ENCODE measurements at places on chromosomes 16 and 17.

DNA sequence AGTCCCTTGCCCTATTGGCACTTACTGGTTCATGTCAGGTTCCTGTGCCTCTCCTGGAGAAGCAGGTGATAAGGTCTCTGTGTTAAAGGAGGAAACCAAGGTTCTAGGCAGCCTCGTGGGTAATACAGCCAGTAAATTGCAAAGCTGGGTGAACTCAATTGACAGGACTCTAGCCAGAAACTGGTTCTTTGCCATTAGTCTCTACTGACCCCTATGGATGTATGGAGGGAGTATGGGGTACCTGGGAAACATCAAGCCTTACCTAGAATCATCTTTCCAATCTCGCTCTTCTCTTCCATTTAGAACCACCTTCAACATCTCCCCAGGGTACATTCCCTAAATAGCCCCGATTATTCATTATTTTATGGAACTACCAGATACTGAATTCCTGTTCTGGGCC is 169.3 kb downstream of the CDH13 start:
- H3K4me3 ChIP-seq: no peak overlapping the region
- DNase-seq: no peak
- H3K27me3 ChIP-seq: peaks cover 5% of the 10 kb centered on the region
- no peaks in the 10 kb centered on the region for H3K4me1 ChIP-seq
- no peak overlapping the region for H3K27ac ChIP-seq

GRCh38 chr16:23424292-23424958 is 28.6 kb downstream of the COG7 start:
- DNase-seq: peak; percentile 84
- no peaks in the 10 kb centered on the region for H3K36me3 ChIP-seq
- peaks cover 19% of the 10 kb centered on the region for H3K4me1 ChIP-seq
- no peak overlapping the region for H3K4me3 ChIP-seq
- H3K27ac ChIP-seq: peak overlapping the region; percentile 98
- no peaks in the 10 kb centered on the region for H3K27me3 ChIP-seq

DNA sequence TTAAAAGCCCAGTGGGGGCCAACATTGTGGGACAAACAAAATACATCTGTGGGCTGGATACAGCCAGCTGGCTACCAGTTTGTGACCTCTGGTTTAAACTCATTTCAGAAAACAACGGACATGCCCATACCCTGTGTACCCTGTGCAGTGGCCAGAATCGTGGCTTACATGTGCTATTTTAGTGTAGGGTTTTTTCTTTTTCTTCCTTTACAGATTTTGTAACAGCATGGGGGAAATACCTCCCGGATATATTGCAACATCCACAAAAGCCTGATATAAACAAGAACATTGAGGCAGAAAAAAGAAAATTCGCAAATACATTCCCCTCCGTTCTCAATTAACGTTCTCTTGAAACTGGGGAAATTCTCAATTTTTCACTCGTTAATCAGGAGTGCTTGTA is 7.3 kb downstream of the HS3ST4 start:
- H3K27ac ChIP-seq: no peak overlapping the region
- no peaks in the 10 kb centered on the region for H3K36me3 ChIP-seq
- H3K27me3 ChIP-seq: peaks cover 12% of the 10 kb centered on the region
- no peak overlapping the region for H3K4me3 ChIP-seq
- H3K4me1 ChIP-seq: no peaks in the 10 kb centered on the region

DNA sequence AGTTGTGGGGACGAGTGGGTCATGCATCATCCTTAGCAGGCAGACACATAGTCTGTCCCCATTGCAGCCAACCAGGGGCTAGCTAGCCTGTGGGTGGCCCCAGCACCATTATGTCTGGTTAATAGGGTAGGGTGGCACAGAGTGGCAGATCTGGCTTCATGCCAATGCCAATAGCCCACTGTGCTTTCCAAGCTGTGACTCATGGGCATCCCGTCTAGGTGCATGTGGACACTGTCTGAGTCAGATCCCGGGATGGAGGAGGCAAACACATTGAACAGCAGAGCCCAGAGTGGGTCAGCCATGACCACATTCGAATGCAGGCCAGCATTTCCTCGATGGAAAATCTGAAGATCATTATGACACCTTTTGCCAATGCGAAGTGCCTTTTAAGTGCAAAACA is 2.5 kb downstream of the HS3ST2 start:
- H3K4me3 ChIP-seq: no peak overlapping the region
- peaks cover 3% of the 10 kb centered on the region for H3K4me1 ChIP-seq
- H3K27ac ChIP-seq: no peak overlapping the region
- DNase-seq: peak; percentile 66

DNA sequence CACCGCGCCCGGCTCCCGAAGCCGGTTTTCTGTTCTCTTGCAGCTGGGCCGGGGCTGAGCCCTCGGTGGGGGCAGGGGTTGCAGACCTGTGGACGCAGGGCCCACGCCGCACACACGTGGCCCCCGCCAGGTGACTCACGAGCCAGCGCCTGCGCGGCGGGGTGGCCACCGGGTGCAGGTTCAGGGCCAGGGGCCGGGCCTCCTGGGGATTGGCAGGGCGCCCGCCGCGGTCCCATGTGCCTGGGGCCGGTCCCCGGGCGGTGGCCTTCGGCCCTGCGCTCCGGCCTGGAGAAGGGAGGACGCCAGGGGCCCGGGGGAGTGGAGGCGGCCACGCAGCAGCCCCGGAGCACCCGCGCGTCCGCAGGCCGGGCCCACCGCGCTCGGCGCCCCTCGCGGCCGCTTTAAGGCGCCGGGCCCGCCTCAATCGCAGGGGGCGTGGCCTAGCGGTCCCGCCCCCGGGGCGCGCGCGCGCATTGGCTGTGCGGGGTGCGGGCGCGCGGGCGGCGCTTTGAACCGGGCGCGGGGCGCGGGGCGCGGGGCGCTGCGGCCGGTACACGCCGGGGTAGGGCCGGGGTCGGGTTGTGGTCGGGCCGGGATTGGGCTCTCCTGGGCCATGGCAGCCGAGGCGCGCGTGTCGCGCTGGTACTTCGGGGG is at the start of gene SLC25A10:
SLC25A10 (plus strand) TSS at position 471 of the 654 bp plus-strand sequence; CDS start at position 614, 143 bp downstream.
- H3K27ac ChIP-seq: peak within 1 kb of the TSS; percentile 41
- H3K4me1 ChIP-seq: peaks cover 37% of the 10 kb centered on the region
- DNase-seq: peak; percentile 92
- no peaks in the 10 kb centered on the region for H3K27me3 ChIP-seq
- H3K4me3 ChIP-seq: peak within 1 kb of the TSS; percentile 89

- H3K27ac ChIP-seq: no peak overlapping the region
- H3K36me3 ChIP-seq: peaks cover 30% of the 10 kb centered on the region
- DNase-seq: peak; percentile 21
- no peaks in the 10 kb centered on the region for H3K27me3 ChIP-seq
- no peaks in the 10 kb centered on the region for H3K4me1 ChIP-seq
Observed at GRCh38 chr17:7897773-7898172, 9.2 kb downstream of the CHD3 start.

GRCh38 chr17:3888343-3889171 is 4.3 kb downstream of the CAMKK1 start:
- peak overlapping the region; percentile 40 for H3K4me3 ChIP-seq
- DNase-seq: peak; percentile 87
- no peaks in the 10 kb centered on the region for H3K36me3 ChIP-seq
- peak overlapping the region; percentile 81 for H3K27ac ChIP-seq
- H3K27me3 ChIP-seq: no peaks in the 10 kb centered on the region

DNA sequence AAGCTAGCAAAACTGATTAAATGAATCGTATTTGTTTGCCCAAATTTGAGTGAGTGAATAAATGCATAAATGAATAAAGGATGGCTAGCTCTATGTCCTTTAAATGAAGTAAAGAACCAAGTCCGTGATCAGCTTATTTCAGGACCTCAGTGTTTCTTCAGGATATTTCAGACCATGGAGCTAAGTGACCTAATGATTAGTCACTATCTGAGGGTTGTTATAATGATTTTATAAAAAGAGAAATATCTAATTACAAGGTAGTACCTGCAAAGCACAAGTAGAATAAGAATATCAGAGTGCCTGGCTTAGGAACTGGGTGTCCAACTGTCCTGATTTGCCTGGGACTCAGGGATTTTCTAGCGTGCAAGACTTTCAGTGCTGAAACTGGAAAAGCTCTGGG is 12.5 kb downstream of the KCNJ2 start:
- no peak overlapping the region for H3K4me3 ChIP-seq
- H3K36me3 ChIP-seq: no peaks in the 10 kb centered on the region
- H3K4me1 ChIP-seq: peaks cover 23% of the 10 kb centered on the region
- peaks cover 13% of the 10 kb centered on the region for H3K27me3 ChIP-seq
- no peak overlapping the region for H3K27ac ChIP-seq

DNA sequence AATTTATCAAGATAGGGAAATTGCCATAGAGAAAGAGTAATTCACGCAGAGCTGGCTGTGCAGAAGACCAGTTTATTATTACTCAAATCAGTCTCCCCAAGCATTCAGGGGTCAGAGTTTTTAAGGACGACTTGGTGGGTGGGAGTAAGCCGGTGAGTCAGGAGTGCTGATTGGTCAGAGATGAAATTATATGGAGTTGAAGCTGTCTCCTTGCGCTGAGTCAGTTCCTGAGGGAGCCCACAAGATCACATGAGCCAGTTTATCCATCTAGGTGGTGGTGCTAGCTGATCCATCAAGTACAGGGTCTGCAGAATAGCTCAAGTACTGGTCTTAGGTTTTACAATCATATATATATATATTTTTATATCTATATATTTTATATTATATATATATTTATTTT is 6.0 kb upstream of the AQP8 start:
- H3K27me3 ChIP-seq: no peaks in the 10 kb centered on the region
- no peak overlapping the region for H3K4me3 ChIP-seq
- H3K36me3 ChIP-seq: no peaks in the 10 kb centered on the region
- H3K27ac ChIP-seq: no peak overlapping the region
- H3K4me1 ChIP-seq: no peaks in the 10 kb centered on the region

DNA sequence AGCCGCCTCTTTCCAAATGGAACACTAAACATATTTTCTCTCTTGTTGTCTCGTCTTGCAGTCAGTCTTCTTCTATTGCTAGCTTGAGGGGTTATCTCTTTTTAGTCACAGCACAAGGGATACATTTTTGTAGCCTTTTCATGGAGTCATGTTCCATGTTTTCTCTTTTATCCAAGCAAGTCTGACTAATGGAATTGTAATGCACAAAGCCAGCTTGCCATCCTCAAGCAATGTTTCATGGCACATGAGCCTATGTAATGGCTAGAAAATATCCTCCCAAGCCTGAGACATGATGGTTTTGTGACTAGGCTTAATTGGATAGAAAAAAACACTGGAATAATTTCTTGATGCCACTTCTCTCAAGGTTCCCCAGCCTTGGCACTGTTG is 414.6 kb upstream of the GOT2 start:
- H3K4me3 ChIP-seq: no peak overlapping the region
- no peaks in the 10 kb centered on the region for H3K36me3 ChIP-seq
- no peaks in the 10 kb centered on the region for H3K4me1 ChIP-seq
- no peaks in the 10 kb centered on the region for H3K27me3 ChIP-seq
- no peak overlapping the region for H3K27ac ChIP-seq
